ENCODE measurements at places on chromosomes 3 and 15. TPM values are rescaled to one million over a fixed set of nuclear protein-coding genes. Genes with fewer than 3 reads are reported as not detected.

DNA sequence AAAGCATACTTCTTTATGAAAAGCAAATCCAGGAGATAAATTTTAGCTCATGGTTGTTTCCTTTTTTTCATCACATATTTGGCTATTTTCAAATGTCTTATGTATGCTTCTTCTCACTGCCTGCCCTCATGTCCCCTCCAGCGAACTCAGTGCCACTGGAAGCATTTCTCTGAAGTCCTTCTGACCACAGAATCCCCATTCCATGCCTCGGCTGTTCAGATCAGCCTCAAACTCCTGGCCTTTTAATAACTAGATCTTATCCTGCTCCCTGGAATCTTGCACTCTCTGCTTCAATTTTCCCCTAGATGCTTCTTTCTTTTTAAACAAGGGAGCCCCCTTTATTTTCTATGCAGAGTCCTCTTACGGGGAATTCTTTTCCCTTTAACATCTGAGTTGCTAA, 10.1 kb downstream of the ETV5 start:
- DNase-seq, result no peak
- peaks cover 2% of the 10 kb centered on the region for H3K36me3 ChIP-seq
- H3K4me1 ChIP-seq, result peaks cover 36% of the 10 kb centered on the region

- no peaks in the 10 kb centered on the region for H3K36me3 ChIP-seq
- no peak overlapping the region for H3K27ac ChIP-seq
- H3K4me1 ChIP-seq, result no peaks in the 10 kb centered on the region
- DNase-seq, result no peak
- no peak overlapping the region for H3K4me3 ChIP-seq
These were observed 619.2 kb downstream of the NAALADL2 start for GRCh38 chr3:175478301-175478700.

DNA sequence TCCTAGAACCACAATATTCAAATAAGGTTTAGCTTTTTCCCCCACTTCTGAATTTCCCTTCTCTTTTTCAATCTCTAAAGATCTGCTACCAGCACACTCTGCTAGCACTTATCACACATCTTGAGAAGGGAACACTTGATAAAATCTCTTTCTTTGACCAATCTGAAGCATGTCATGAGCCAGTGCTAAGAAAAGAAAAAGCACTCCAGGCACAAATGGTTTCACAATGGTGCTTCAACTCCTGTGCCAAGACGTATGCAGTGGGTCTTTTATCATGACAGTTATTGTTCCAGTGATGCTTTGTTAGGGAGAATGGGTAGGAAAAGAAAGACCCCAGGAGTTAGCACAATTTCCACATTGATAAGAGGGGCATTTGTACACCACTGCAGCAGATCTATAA, 248.4 kb downstream of the ZNF385D start:
- no peak overlapping the region for H3K27ac ChIP-seq
- DNase-seq, result no peak
- peaks cover 13% of the 10 kb centered on the region for H3K27me3 ChIP-seq

The SLC24A5 gene
- not detected for total RNA-seq

DNA sequence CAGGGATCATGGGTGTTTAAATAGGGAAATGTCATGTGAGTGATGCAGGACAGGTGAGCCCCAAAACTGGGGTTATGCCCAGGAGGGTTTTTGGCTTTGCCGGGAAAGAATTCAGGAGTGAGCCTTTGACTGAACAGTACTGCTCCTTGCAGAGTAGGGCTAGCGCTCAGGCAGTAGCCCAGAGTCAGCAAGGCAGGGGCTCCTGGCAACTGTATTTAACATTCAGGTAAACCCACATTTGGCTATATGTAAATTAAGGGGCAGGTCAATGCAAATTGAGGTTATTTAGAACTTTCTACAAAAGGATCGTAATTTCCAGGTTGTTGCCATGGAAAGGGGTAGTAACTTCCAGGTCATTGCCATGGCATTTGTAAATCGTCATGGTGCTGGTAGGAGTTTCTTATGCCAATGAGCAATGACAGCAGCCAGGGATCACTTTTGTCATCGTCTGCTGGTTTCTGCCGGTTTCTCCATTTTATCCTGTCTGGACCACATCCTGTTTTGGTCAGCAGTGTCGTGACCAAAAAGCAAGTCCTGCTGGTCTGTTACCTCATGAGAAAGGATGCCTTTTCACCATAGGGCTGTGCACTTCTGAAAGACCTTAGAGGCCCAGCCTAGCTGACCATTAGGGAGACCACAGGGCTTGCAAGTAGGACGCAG, 24.3 kb downstream of the MTHFS start:
- peak overlapping the region; percentile 77 for H3K27ac ChIP-seq
- peaks cover 8% of the 10 kb centered on the region for H3K4me1 ChIP-seq
- no peak for DNase-seq
- no peak overlapping the region for H3K4me3 ChIP-seq
- H3K27me3 ChIP-seq, result no peaks in the 10 kb centered on the region

The MRPL47 gene
- total RNA-seq, result 32.5 TPM

All from chondrocyte (in vitro differentiated cells).